ENCODE measurements at places on chromosomes 12 and 14. TPM values are rescaled to one million over a fixed set of nuclear protein-coding genes. Genes with fewer than 3 reads are reported as not detected.

The TMX1 gene
- total RNA-seq = 42.4 TPM

The DIO3 gene
- total RNA-seq = not detected

The ALX1 gene
- total RNA-seq = 0.09 TPM

The PZP gene
- total RNA-seq = 1.5 TPM

The SLCO1C1 gene
- total RNA-seq = 0.19 TPM

The NPC2 gene
- total RNA-seq = 208 TPM

The KRT82 gene
- not detected for total RNA-seq

The RNASE2 gene
- total RNA-seq = not detected

The SLC25A21 gene
- total RNA-seq = 0.09 TPM

The LYZ gene
- total RNA-seq = not detected

The CLEC2D gene
- 0.99 TPM for total RNA-seq

The GARIN6 gene
- total RNA-seq = not detected

The OTOGL gene
- total RNA-seq = 1.4 TPM

The SMCO2 gene
- 0.36 TPM for total RNA-seq

The ETFRF1 gene
- 8.3 TPM for total RNA-seq

The GPD1 gene
- total RNA-seq = not detected

The DCAF5 gene
- 15.7 TPM for total RNA-seq

The KCNA5 gene
- not detected for total RNA-seq

The GNG2 gene
- total RNA-seq = 4.3 TPM

The CCDC38 gene
- not detected for total RNA-seq

The MYF5 gene
- total RNA-seq = not detected

The EDDM3A gene
- not detected for total RNA-seq

The SNW1 gene
- total RNA-seq = 54.8 TPM

The SYT1 gene
- total RNA-seq = 1.7 TPM

The COPS7A gene
- 63.7 TPM for total RNA-seq

The GXYLT1 gene
- 16.9 TPM for total RNA-seq

The RAN gene
- 1,146 TPM for total RNA-seq

The ADAMTS20 gene
- not detected for total RNA-seq

The SPIC gene
- not detected for total RNA-seq
